AG20443 (cell line): ENCODE measurements at places on chromosomes 7 and 10.
A peak's percentile ranks its signal among the peaks of the same experiment; 100 is the strongest.

DNA sequence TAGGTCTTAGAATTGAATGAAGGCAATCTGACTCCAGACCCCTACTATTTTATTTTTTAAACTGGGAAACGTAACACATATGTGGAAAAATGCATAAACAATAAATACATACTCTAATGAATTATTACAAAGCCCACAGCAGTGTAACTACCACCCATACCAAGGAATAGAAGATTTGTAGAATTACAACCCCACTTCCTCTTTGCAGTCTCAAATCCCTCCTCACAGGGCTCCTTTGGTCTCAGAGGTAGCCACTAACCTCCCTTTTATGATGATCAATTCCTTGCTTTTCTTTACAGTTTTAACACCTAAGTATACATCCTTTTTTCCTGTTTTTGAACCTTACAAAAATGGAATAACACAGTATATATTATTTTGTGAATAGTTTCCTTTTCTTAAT, 6.7 kb upstream of the CCDC126 start:
- no peak for DNase-seq

GRCh38 chr7:110397927-110398660, 692.8 kb upstream of the LRRN3 start:
- DNase-seq, result no peak

GRCh38 chr10:44030132-44030531, 354.8 kb downstream of the CXCL12 start:
- DNase-seq, result no peak

DNA sequence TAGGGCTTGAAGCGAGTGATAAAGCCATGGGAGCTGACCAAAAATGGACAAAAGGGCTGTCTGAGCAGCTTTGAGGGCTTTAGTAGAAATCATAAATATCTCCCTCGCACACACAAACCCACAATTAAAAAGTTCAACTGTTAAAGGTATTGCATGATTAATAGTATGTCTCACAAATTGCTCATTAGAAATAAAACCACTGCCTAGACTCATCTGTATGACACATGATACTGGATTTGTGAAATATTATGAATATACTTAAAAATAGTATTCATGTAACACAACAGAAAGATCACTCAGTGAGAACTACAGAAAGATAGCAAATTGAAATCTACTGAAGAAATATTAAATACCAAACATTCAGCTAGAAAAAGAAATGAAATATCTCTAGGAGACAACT, 11.9 kb upstream of the PTPN12 start:
- peak; percentile 14 for DNase-seq

GRCh38 chr10:33822774-33823173, 488.3 kb upstream of the NRP1 start:
- no peak for DNase-seq
